ENCODE measurements at places on chromosomes 3 and 15.

DNA sequence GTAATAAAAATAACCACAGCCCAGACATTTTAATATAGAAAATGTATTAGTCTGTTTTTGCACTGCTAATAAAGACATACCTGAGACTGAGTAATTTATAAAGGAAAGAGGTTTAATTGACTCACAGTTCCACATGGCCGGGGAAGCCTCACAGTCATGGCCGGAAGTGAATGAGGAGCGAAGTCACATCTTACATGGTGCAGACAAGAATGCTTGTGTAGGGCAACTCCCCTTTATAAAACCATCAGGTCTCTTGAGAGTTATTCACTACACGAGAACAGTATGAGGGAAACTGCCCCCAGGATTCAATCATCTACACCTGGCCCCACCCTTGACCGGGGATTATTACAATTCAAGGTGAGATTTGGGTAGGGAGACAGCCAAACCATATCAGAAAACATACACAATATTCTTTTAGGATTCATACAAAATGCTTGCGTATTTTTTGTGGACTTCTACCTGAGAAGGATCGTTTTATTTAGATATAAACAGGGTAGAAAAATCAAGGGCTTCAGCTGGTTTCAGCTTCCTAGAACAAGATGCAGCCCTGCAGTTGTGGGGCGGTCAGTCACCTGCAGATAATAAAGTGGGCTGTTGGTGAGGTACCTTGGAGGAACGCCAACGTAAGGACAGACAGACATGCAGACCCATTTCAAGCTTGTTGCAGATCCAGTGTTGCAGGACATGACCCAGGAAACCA lies 101.9 kb downstream of the TNIK start:
- DNase-seq, result no peak

GRCh38 chr15:38991701-38992100 lies 427.1 kb upstream of the RASGRP1 start:
- no peak for DNase-seq

DNA sequence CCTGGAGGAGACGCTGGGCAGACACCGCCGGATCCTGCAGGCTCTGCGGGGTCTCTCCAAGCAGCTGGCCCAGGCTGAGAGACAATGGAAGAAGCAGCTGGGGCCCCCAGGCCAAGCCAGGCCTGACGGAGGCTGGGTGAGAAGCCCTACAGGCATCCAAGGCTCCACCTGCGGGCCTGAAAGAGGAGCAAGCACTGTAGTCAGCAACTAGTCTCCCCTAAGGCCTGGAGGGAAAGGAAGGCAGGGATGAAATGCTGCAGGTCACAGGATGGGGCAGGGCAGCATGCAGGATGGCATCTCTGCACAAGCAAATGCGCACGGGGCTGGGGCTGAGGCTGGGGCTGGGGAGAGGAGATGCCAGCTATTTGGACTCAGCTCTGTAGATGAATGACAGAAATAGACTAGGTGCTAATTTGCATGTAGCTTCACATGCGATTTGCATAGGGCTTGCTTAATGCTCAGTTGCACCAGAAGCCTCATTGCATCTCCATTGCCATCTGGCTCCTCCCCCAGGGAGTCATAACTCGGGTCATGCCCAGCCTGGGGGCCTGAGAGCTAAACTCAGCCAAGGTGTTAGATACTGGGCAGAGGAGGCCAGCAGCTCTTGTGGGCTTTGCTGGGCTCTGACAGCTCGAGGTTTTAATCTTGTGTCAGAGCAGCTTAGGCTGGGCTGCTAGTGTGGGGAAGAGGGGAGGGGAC lies 5.2 kb upstream of the CPLX3 start:
- peak; percentile 59 for DNase-seq

DNA sequence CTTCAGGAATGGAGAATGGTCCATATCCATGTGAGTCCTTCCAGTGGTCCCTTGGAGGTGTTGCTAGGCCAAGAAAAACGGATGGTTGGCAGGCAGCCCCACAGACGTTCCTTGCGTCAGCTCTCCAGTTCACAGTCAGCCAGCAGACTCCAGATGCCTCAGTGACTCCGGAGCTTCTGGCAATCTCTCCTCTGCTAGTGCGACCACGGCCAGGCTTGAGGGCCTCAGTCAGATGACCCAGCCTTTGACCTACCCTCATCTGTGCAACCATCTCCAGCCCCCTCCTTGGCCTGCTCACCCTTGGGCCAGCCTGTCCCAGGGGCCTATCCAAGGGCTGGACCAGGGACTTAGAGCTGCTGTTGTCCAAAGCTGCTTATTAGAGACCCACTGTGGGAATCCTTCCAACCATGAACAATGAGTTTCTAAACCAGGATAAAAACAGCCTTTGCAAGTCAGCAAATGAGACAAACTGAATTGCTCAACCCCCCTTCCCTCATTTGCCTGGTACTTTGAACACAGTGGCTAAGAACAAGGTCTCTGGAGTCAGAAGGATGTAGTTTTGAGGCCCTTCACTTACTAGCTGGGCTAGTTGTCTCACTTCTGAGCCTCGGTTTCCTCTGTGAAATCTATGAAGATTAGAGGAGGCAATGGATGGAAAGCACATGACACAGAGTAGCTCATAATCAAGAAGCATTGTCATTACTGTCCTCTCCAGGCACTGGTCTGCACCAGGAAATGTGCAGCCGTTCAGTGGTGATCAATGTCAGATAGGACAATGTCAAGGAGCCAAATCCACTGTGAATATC lies 44.8 kb downstream of the ANP32A start:
- peak; percentile 1 for DNase-seq

DNA sequence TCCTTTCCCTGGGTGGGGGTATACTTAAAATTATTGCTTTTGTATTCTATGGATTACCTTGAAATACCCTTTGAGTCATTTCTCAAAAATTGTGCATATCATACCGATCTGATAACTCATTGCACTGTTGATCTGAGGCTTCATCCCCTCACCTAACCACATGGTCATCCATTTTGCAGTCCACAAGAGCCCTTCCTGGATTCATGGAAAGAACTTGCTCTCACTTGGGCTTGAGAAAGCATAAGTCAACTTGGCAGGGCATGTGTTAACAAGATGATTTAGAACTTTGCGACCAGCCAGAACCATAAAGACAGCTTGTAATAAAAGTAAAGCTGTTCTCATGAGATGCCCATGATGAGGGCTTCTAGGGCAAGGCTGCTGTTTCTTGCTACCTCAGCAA lies 22.2 kb downstream of the MME start:
- no peak for DNase-seq

GRCh38 chr3:119294696-119295671 lies 801 bp downstream of the ARHGAP31 start:
- peak; percentile 46 for DNase-seq

DNA sequence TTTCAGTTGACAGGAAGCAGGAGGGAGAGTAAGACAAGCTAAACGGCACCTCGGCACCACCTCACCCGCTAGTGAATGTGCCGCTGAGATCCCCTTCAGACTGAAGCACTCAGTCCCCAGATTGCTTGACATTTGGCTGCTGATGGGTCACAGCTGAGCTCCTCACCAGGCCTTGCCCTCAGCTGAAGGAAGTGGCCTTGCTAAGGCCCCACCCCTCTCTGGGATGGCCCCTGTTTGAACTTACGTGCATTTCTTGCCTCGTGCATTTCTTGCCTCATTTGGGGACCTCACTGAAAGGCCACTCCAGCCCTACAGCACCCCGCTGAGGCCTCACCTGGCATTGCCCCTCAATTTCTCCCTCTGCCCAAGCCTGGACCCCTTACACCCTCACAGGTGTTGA lies 39.8 kb downstream of the EOGT start:
- DNase-seq, result peak; percentile 19

Measured in iPS-NIHi11 (cell line).